SHP77 treated with DMSO at 0.1 percent for 48 hours (cell line): ENCODE measurements at places on chromosomes 7 and 10.

DNA sequence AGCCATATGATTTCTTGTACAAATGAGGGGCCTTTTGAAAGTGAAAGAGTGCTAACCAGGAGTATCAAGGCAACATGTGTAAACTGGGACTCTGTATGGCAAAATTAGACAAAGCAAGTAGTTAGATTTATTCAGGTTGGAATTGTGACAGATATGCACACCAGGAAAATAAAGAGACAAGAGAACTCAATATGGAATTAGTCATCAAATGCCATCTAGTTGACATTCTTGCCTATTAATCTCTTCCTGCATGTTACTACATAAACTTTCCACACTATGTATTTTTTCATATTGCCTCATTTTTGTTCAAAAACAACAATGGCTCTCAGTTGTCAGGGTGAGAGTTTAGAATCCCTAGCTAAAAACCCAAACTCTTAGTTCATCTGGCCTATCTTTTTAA is 799.0 kb downstream of the NRG3 start:
- DNase-seq, result no peak

- DNase-seq, result peak; percentile 74
These were observed 117.9 kb downstream of the FANK1 start for GRCh38 chr10:126014309-126014708.

DNA sequence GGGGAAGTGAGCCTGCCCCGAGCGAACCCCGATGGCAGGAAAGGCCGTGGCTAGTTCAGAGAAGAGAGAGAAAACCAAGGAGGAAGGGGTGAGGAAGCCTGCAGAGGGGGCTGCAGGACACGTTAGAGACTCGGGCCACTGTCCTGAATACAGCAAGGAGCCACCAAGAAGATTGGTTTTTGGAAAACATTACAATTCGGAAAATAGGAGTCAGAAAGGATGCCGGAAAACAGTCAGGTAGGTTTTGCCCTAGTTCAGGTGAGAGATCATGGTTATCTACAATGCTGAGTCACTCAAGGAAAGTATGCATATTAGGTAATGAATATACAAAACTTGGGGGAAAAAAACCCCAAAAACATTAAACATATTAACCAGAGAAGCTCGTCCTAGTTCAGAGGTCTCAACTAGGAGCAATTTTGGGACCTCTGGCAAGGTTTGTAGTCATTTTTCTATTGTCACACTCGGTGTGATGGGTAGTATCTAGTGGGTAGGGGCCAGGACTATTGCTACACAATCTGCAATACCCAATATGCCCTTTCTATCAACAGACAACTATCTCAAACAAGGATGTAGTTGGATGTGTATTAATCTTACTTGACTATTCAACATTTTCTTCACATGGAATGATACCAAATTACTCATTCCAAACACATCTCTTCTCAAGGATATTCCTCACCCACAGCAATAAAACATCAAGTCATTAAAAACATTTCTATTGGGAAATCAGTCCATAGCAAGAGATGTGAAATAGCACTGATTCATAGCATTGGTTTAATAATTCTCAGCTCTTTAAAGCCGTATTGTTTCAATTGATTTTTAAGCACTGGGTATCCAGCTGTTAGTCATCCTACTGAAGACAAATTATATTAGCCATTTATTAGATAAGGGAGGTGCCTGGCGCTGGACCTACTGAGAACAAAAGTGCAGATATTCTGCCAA is 74.4 kb upstream of the RSU1 start:
- peak; percentile 30 for DNase-seq

DNA sequence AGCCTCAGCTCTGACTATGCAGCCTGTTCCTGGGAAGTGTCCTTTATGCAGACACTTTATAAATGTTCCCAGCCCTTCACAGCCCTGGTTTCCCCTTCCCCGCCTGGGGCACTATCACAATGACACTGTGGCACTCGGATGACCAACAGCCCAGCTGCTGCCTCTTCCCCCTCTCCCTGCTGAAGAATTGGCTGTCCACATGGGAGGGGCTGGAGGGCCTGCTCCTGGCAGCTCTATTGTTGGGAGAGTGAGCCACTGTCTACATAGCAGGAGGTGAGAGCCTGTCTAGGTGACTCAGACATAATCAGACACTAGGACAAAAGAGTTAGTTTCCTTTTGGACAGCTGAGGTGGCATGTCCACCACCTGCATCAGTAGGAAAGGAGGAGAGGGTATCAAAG is 437.5 kb downstream of the PLXNA4 start:
- DNase-seq, result no peak

DNA sequence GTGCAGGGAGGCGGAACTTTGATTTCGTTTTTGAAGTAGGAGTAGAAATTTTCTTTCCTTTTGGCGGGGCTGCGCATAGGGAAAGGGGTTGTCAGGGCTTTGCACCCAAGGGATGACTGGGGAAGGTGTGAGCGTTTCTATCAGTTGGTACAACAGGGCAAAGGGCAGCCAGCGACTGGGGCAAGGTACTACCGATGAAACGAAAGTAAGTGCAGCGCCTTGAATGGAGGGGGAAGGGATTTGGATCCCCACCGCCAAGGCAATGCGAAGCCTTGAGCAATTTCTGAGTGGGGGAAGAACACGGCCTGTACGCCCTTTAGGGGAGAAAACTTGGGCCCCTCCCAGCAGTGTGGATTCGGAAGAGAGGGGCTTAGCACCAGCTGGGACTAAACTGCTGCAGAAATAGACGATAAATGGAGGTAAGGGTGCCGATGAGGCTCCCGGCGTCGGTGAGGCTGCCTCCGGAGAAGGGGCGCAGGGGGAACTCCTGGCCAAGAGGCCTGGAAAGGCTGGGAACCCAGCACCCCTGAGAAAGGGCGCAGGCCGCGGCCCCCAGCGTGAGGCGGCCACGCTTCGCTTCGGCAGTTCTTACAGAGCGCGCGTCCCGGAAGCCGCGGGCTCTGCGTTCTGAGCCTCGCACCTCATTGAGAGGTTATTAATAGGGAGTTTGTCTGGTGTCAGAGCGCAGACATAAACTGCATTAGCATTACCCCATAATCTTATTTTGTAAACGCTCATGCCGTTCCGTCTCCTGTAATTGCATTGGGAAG is 10.0 kb upstream of the TLX1 start:
- no peak for DNase-seq

DNA sequence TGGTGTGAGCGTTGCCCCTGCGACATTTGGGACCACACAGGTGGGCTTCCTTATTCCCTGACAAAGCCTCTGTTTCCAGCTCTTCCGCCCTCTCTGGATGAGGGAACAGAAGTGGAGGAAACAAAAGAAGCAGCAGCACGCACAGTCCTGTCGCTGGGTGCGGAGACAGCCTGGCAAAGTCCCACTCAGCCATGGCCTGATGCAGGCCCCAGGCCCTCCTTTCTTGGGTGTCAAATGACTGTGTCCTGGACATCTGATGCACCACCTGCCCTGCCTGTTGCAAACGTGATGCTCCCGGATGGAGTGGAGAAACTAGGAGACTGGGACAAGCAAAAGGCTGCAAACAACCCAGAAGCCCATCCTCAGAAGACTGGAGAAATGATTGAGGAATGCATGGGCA is 20.7 kb downstream of the ZMIZ2 start:
- DNase-seq, result no peak

GRCh38 chr7:10401793-10402192 is 571.9 kb upstream of the PHF14 start:
- no peak for DNase-seq

DNA sequence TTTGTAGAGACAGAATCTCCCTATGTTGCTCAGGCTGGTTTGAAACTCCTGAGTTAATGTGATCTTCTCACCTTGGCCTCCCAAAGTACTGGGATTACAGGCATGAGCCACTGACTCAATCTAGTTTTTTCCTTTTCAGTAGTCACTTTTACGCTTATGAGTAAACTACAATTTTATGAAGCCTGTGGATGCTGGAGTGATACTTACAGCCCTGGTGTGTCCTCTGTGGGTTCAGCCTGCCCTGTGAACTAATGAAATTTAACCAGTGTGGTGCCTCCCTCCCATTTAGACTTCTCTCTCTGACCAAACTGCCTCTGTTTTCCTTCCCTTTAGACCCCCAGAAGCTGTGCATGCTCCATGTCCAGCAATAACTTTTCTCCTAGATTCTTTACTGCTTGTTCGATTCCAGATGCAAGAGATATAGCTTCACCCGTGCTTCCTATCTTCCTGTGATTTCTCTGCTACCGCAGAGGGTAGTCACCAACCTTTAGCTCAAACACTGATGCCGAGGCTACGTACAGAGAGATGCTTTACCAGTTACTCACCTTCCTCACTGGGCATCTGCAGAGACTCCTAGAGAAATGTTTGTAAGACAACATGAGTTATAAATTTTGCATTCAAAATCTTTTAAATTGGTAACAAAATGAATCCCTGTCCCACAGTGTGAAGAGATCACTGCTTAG is 90.8 kb downstream of the KIAA1217 start:
- DNase-seq, result no peak

DNA sequence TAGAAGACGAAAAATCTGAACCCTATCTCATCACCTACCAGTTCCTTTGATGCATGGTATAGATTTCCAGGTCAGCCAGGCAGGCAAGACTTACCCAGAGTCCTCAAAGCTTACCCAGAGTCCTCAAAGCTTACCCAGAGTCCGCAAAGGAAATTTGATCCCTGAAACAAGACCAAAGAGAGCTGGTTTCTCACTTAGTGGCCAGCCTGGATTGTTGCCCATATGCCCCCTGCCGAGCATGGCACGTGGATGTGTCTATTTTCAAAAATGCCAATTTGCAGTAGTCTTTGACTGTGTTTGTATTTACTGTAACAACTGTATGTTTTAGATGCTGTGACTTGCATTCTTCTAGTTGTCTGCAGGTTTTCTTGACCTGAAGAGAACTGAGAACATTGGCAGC is 120.2 kb upstream of the STARD3NL start:
- no peak for DNase-seq

DNA sequence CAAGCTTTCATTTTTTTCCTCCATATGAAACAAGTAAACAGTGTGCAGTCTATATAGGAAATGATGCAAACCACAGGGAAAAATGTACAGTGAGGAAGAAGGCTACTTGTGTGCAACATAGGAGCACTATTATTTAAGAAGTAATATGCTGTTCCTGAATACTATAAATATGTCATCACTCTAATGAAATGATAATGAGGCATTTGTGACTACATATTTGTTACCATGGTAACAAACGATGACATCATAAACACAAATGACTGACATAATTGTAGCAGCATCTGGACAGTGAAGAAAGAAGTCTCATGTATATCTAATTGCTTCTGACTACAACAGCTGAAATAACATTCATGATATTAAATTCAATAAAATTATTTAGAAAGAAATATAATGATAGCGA is 164.8 kb downstream of the C7orf25 start:
- DNase-seq, result no peak

DNA sequence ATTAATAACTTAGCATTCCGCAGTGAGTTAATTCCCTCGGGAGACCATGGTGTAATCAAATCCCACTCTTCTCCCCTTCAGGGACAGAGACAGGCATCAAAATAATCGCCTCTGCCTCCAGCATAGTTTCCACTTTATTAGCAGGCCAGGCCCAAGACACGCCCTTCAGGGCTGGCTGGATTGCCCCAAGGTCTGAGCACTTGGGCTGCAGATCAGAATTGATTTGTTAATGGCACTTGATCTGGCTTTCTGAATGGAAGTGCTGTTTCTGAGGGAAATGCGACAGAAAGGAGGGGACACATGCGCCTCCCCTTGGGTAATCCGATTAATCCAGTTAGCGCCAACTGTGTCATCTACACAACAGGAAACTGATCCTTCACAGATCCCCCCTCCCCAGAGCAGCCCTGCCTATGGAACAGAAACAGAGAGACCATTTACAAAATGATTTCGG is 15.6 kb downstream of the CHAT start:
- DNase-seq, result no peak

- DNase-seq, result no peak
These were observed 602.3 kb upstream of the MGMT start for GRCh38 chr10:128864554-128865295.

DNA sequence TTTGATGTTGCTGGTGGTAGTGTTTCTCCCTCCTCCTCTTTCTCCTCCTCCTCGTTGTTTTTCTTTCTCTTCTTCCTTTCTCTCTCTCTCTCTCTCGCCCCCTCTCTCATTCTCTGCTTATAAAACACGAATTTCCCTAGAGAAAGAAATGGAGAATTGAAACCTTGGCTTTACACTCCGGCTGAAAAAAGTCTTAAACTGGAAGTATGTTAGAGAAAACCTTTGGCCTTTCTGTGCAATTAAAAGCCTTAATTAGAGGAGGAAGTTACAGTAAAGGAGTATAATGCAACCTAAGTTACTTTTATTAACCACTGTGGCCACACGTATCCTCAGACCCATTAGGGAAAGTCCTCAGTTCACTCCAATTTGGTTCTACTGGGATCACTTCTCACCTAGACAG is 501.7 kb upstream of the SORCS1 start:
- no peak for DNase-seq

- DNase-seq, result no peak
These were observed 25.1 kb downstream of the HSPB1 start for GRCh38 chr7:76327610-76328009.

DNA sequence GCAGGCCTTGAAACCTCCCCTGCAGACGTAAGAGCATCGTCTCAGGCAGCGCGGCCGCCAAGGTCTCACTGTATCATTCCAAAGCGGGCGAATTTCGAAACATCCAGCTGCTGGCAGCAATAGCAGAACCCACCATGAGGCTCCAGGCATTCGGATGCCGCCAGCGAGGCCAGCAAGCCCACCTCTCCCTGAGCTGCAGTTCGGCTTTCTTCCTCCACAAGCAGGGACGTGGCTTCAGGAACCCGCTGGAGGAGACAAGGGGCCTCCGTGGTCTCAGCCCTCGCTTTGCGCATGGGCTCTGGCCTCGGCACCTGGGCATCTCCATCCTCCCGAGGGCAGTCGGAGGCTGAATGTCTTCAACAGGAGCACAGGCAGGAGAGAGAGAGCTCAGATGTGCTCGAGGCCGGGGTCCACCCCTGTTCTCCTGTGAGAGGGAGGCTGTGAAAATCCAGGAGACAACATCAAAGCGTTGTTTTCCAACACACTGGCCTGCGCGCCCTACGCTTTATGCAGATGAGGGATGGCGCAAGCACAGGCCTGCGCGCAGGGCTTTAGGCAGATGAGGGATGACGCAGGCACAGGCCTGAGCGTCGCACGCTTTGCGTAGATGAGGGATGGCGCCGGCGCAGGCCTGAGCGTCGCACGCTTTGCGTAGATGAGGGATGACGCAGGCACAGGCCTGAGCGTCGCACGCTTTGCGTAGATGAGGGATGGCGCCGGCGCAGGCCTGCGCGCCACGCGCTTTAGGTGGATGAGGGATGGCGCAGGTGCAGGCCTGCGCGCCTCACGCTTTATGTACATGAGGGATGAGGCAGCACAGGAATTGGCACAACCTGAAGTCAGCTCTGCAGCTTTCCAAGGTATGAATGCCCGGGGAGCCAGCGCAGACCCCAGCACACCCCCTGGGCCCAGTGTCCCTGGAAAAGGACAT is 103.2 kb downstream of the WDR37 start:
- no peak for DNase-seq
